Fibroblast of skin of left biceps (primary cell): ENCODE measurements at places on chromosomes 5 and 9.
A peak's percentile ranks its signal among the peaks of the same experiment; 100 is the strongest.

- DNase-seq: no peak
Observed at GRCh38 chr5:160957312-160957861, 105.4 kb upstream of the ATP10B start.

DNA sequence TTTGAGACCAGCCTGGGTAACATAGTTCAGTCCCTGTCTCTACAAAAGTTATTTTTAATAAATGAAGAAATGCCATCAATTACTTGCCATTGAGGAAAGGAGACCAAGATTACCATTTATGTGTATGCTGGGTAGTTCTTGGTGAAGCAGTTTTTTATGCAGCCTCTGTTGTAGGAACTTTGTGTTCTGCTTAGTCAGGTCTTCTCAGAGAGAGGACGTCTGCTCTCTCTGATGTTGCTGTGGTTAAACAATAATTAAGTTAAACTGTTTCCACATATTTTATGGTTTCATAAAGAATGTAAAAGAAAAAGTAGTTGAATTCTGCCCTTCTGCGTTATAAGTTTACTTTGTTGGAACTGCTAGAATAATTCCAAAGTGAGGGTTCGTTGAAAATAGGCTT, 210.5 kb downstream of the KDM4C start:
- peak; percentile 20 for DNase-seq

- no peak for DNase-seq
Observed at GRCh38 chr9:114349713-114350480, 20.2 kb downstream of the ORM2 start.

DNA sequence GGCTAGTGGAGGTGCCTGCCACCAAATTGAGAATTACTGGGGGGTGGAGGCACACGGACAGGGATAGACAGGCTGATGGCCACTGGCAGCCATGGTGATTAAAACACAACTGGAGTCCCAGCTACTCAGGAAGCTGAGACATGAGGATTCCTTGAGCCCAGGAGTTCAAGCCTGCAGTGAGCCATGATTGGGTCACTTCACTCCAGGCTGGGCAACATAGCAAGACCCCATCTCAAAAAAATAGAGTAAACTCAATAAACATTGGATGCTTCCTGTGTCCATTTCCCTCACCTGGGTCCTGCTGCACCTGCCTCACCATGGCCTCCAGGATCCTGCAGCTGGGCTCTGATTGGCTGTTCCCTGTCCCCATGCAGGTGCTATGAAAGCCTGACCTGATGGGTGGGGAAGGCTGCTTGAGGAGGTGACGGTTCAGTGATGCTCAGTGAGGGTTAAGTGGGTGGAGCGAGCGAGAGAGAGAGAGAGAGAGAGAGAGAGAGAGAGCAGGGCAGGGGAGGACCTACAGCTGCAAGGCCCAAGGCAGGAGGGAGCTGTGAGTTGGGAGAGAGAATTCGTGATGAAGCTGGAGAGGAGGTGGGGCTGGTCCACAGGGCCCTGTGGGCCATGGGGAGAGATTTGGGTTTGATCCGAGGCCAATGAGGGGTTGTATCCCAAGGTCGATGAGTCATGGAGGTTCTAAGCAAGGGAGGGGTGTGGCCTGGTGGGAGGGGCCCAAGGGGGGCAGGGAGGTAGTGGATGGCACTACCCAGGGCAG, 36.7 kb upstream of the FUBP3 start:
- no peak for DNase-seq

- no peak for DNase-seq
Observed at GRCh38 chr5:127615916-127616315, 33.0 kb upstream of the CTXN3 start.

DNA sequence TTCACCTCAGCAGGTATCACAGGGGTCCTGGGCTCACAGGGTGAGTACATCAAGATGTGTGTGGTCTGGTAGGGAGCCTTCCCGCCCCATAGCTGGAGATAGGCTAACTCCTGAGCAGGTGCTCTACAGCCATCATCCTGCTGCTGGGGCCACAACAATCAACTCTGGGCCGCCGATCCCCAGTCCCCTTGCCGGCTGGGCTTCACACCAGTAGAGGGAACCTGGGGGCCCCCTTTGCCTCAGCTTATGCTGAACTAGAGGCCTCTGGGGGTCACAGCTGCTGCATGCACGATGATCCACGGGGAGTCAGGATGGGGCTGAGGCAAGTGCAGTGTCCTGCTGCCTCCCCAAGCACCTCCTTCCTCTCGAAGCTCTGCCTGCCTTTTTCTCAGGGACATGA, 46.5 kb downstream of the IRF1 start:
- DNase-seq: no peak

DNA sequence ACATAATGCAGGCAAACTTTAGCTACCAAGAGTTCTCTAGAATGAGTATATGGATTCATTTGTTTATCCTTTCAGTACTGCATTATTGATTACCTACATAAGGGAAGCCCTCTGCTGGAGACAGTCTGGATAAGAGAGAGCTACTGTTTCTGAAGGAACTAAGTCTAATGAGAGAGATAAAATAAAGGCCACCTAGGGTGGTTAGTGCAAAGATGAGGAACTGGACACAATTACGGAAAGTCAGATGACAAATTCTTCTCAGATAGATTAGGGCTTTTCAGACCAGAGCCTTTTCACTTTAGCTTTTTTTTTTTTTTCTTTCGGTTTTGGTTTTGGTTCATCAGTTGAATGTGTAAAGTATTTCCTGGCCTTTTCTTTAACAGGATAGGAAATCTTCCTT, 31.3 kb downstream of the ISOC1 start:
- no peak for DNase-seq

DNA sequence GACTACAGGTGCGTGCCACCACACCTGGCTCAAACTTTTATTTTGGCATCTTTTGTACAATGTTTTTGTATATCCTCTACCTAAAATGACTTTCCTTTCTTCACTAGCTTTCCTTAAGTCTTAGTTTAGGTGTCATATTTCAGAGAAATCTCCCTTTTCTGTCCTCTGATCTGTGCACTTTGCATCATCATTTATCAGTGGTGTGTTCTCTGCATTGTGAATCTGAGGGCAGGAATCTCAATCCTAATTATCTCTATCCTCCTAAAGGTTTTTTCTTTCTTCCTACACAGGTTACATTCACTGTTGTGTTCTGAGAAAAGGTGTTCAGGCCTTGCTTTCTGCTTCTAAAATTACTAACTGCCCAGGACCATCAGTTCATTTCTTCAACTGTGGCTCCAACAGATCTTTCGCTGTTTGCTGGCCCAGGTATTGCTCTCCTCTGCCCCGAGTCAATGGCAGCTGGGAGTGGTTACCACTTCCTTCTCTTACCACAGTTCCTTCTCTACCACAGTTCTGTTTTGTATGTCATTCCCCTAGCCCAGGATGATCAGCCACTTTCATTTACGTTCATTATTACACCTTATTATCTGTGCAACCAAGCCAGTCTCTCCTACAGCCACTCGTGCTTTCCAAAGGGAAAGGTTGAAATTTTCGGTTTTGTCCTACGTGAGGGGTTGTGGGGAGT, 14.0 kb downstream of the TGFBR1 start:
- no peak for DNase-seq

DNA sequence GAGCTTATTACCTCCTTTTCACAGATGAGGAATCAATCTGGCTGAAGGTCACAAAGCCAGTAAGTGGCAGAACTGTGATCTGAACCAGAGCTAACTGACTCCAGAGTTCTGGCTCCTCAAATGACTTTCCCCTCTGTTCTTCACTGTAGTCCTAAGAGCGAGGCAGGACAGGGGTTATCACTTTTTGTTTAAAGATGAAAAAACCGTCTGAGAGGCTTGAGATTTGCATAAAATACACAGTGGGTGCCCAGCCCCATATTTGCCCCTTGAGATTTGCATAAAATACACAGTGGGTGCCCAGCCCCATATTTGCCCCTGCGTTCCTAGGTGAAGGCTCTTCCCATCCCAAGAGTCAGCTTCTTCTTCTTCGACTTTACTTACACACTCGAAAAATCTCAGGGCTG, 667 bp downstream of the FBXO10 start:
- no peak for DNase-seq

DNA sequence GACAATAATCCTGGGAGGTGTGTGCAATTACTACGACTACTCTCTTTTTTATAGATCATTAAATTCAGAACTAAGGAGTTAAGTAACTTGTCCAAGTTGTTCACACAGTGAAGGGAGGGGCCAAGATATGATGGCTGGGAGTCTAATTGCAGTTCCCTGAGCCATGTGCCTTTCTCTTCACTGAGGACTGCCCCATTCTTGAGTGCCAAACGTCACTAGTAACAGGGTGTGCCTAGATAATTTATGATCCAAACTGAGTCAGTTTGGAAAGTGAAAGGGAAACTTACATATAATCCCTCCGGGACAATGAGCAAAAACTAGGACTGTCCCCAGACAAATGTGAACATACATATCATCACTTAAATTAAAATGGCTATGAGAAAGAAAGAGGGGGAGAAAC, 20.2 kb downstream of the IL7R start:
- DNase-seq: no peak

GRCh38 chr9:136093995-136094881, 851 bp downstream of the NACC2 start:
- DNase-seq: no peak

GRCh38 chr5:10169359-10169758, 80.3 kb downstream of the ATPSCKMT start:
- DNase-seq: no peak

DNA sequence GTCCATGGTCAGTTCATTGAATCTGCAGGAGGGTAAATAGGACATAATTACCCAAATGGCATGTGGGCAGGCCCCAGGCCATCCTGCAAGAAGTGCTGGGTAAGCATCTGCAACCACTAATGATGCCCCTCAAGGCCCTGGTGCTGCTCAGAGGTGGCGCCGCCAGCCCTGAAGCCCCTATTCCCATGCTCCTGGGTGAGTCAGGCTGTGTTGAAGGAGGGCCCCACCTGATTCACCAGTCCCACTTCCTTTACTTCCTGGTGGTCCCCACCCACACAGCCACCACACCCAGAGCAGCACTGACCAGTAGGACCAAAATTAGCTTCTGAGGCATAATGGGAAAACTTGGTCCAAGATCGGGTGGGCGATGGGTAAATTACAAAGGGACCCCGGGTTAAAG, 120.4 kb upstream of the SPRY4 start:
- DNase-seq: no peak

DNA sequence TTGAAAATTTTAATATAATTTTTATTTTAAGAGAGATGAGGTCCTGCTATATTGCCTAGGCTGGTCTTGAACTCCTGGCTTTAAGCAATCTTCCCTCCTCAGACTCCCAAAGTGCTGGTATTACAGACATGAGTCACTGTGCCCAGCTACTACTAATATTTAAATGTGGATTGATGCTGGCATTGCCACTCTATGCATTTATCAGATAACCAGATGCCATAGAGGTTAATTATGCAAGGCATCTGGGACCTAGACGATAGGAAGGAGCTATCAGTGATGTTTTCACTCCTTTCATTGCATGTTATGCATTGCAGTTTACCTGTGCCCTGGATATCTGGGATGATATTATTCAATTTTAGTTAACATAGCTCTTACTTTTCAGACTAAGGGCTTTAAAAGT, 127.0 kb downstream of the RPS23 start:
- no peak for DNase-seq

- no peak for DNase-seq
Observed at GRCh38 chr5:31845361-31845760, 206.4 kb downstream of the PDZD2 start.

- DNase-seq: no peak
Observed at GRCh38 chr5:131595088-131596033, 39.7 kb downstream of the RAPGEF6 start.

DNA sequence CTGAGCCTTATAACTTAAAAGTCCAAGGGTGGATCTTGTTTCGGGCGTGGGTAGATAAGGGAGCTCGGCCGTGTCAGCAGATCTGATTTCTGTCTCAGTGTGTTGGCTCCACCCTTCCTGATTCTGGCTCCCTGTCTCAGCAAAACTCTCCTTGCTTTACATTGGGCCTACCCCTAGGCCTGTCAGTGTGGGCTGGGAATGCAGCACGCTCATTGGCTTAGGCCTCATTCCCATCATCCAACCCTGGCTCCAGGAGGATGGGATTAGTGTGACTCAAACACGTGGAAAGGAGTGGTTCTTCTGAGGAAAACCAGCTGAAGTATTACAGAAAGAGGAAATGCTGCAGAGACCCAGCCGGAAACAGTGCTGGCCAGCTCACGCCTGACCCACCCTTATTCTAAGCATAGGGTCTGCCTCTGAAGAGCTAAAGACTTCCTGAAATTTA, 59.9 kb downstream of the ZFAND5 start:
- no peak for DNase-seq

DNA sequence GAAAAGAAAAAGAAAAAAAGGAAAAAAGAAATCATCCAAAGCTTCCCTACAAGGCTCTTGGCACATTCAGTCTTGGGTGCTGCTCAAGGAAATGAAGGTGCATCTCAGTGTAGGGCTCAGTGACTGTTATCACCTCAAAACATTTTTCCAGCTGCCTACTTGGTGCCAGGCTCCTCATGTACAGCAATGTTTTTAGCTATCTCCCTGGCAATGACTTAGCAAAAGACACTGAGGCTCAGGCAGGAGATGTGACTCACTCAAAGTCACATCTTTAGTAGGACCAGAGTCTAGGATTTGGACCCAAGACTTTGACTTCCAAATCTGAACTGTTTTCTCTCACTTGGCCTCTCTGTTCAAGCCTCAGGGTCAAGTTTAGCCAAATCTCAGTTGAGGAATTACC, 264.2 kb downstream of the CRB2 start:
- no peak for DNase-seq
